AG04449 (cell line): ENCODE measurements at places on chromosomes 12 and 14.

GRCh38 chr12:93085383-93086287 lies 156.5 kb upstream of the EEA1 start:
- DNase-seq, result no peak

GRCh38 chr12:11697670-11698387 lies 48.4 kb downstream of the ETV6 start:
- no peak for DNase-seq

- DNase-seq, result no peak
These were observed 40.5 kb downstream of the KCNA5 start for GRCh38 chr12:5083955-5084849.

- no peak for DNase-seq
These were observed 29.1 kb downstream of the NOC4L start for GRCh38 chr12:132173135-132174014.

- no peak for DNase-seq
These were observed 135.0 kb upstream of the HIF1A start for GRCh38 chr14:61560323-61560722.

DNA sequence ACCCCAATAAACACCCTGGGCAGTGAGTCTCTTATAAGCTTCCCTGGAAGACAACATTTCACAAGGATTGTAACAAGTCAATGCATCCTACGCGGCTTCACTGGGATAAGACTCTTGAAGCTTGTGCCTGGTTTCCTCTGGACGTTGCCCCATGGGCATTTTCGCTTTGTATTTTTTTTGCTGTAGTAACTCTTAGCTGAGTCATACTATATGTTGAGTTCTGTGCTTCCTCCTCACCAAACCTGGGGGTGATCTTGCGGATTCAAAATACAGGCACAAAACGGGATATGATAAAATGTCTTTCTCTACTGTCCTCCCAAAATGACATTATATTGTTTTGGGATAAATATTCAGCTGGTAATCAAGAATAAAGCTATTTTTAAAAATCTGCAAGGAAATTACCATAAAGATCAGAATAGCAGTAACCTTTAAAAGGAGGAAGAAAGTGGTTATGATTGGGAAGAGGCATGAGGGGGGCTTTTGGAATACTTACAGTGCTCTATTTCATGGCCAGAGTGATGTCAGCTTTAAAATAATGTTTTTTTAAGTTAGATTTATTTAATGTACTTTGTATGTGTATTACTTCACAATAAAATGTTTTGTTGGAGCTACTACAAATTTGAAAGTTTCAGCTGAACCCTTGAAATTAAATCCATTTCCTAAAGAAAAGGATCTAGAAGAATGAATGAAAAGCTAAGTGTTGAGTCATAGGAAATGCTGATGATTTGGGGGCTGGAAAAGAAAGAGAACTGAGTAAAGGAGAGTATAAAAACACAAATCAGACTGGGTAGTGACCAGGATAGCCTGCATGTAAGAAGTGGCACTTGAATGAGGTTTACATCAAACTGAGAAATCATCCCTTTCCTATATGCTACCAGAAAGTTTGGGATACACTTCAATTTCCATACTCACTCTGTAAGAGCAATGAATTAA lies 14.7 kb downstream of the BTBD7 start:
- DNase-seq, result no peak

DNA sequence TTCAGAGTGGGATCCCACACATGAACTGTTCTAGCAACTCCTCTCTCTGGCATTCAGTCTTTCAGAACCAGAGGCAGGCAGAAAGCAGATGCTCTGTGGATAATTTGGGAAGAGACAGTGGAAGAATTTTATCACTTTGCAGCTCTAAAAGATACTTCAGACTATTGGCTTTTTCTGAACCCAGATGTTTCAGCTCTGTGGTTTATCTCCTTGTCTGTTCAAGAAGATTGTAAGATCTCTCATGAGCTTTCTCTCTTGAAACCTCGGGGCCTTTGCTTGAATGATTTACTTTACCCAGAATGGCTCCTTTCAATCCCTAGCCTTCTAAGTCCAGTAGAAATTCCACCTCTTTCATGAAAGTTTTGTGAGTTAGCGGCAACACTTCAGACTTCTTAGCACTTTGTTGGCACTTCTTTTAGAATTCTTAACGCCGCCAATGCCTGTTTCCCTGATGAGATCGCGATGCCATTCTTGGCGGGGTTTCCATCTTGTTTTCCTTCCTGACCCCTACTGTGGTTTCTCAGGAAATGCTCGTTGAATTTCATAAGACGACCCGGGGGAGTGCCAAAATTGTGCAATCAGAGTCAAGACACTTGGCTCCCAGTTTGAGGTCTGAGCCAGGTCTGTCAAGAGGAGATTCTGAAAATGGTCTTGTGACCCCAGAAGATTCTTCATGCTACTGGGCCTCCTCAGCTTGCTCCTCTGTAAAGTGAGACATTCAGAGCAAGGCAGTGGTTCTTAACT lies 107.0 kb upstream of the PRICKLE1 start:
- DNase-seq, result no peak

GRCh38 chr12:79706156-79706555 lies 15.4 kb upstream of the PAWR start:
- DNase-seq, result no peak

- DNase-seq, result no peak
These were observed 1.5 kb downstream of the DHRS7 start for GRCh38 chr14:60163693-60164092.

GRCh38 chr12:95151406-95151805 lies 65.9 kb downstream of the FGD6 start:
- DNase-seq, result no peak

DNA sequence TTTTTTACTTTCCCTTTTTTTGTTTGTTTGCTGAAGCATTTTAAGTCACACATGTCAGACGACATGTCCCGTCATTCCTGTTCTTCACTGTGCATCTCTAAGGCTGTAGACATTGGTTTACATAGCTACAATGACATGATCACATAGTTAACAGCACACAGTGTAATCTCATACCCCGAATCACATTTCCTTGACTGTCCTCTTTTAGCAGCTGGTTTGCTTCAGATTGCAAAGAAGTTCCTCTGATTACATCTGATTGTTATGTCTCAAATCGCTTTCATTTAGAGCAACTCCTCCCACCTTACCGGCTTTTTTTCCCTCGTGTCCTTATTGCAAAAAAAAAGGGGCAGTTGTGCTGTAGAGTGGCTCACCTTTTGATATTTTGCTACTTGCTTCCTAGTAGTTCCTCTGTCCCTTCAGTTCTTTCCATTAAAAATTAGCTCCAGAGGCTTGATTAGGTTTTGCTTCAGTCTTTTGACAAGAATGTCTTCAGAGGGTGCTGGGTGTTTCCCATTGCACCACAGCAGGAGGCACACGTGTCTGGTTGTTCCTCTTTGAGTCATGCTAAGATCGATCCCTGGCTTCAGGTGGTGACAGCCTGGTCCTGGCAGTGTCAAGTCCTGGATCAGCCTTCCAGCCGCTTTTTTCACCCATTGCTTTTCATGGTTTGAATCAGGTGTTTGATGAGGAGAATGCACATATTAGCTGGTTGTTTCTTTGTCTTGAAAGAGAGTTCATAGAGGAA lies 35.0 kb downstream of the ZNF664 start:
- DNase-seq, result no peak

DNA sequence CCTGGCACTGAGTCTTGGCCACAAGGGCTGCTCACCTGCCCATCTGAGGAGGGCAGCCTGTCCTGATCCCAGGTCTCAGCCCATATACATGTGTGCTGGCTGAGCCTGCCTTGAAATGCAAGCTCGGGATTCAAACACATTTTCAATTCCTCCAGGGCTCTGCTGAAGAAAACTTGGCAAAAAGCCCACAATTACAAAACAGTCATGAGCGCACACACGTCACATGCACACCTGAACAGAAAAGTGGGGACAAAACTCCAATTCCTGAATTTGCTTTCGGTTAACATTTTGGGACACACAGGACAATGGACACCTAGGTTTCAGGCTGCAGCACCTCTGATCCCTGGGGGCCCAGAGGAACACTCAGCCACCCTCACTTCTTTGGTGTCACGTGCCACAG lies 113.9 kb downstream of the RBM19 start:
- no peak for DNase-seq

- DNase-seq, result no peak
These were observed 385.8 kb downstream of the FLRT2 start for GRCh38 chr14:85915711-85916110.

GRCh38 chr14:74478996-74479635 lies 14.0 kb downstream of the NPC2 start:
- no peak for DNase-seq

DNA sequence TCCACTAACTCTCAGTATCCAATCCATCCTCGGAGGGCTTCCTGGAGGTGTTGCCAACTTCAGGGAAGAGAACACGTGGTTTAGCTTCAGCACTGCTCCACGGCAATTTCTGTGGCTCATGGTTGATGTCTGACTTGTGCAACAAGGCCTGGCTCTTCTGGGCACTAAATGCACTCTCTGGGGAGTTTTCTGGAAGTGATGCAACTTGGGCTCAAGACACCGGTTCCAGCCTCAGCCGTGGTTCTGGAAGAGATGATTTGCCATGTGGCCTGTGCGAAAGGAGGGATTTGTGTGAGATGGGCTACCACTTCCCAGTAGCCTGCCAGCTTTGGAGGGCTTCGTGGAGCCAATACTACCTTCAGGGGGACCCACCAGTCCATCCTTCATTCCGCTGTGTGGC lies 118.6 kb upstream of the RTL1 start:
- no peak for DNase-seq

DNA sequence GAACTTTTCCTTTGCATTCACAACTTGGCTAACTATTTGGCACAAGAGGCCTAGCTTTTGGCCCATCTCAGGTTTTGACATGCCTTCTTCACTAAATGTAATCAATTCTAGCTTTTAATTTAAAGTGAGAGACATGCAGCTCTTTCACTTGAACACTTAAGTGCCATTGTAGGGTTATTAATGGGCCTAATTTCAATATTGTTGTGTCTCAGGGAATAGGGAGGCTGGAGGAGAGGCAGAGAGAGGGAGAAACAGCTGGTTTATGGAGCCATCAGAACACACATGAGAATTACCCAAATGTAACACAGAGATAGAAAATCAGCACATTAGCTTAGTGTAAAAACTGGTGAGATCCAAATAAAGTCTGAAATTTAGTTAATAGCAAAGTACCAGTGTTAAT lies 157.4 kb downstream of the RPAP3 start:
- no peak for DNase-seq

DNA sequence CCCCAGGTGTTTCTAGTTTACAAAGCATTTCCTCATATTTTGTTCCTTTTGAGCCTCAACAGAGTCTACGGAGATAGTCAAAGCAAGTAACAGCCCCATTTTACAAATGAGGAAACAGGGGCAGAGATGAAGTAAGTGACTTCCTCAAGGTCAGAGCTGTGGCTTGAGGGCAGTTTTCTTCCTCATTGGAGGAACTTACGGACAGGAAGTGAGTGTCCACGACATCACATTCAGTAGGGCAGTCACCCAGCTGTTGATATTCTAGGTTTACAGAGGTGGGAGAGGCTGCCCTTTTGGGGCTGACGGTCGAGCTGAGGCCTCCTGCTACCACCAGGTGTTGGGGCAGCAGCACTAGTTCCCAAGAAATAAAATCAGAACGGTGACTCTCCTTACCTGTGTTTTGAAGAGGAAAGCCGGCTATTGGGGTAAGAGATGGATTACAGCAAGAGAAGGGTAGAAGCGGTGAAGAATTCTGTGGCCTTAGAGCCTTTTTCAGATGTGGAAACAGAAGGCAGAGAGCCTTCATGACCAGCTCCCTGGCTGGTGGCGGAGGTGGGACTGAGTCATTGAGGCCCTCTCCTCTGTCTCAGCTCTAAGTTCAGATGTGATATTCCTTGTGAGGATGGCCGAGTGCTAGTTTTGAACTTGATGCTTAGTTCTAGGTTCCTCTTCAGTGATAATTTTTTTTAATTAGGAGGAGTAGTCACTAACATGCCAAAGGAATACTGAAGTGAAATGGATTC lies 41.7 kb downstream of the SUSD6 start:
- DNase-seq, result no peak

DNA sequence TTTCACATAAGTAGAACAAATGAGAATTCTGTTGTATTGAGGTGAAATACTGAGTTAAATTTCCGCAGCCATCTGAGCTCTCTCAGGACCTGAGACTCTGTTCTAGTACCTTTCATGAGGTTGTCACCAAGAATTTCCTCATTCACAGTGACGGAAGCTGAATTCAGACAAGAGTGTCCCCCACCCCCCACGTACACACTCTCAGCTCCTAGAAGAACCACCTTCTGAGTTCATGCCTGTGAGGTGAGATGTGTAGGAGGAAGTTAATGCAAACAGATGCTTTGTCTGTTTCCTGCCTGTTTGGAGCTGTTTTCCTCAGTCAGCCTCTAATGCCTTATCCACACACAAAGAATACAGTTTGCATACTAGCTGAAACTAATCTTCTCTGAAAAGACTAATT lies 18.2 kb downstream of the BICDL1 start:
- DNase-seq, result no peak

DNA sequence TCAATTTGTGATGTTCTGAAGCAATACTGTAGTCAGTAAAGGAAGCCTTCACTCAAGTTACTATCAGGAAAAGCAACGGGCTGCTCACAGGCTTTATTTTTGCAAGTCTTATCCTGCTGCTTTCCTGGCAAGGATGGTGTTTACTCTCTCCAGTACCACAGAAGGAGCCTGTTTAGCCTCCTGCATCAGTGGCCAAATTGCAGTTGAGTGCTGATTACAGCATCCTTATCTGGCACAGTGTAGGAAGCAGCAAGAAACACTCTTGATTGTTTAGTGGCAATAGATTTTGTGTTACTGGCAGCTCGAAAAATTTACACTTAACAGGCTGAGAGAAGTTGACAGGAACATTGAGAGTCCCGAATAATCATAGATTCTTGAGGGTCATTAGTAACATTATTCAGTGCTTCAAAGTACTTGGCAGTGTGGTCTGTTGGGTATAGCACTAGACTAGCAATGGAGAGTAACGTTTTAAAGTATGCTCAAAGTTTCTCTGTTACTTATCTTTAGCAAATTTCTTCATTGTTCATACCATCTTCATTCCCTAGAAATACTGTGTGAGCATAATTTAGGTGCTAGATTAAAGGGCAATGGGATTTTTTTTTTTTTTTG lies 11.7 kb downstream of the TULP3 start:
- no peak for DNase-seq

DNA sequence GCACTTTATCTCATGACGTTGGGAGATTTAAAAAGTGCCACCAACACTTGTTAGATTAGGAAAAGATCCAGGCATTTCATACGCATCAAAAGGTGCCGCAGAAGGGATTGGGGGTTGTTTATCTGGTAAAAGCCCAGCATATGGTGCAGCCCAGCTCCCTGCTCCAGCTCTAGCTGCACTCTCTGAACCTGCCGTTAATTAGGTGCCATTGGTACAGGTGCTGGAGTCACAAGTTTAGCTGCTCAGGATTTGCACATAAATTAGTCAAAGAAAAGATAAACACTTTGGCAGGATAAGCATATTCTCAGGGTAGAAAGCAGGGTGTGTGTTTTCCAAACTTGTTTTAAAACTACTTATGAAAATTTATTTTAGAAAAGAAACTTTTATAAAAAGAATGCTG lies 932.6 kb upstream of the TMEM132C start:
- DNase-seq, result no peak
